ENCODE measurements at places on chromosomes 1 and 21.

- DNase-seq, result no peak
These were observed 106.0 kb downstream of the ADAMTS1 start for GRCh38 chr21:26739189-26739588.

- DNase-seq, result peak; percentile 80
These were observed 216.0 kb downstream of the DYRK1A start for GRCh38 chr21:37582590-37582989.

DNA sequence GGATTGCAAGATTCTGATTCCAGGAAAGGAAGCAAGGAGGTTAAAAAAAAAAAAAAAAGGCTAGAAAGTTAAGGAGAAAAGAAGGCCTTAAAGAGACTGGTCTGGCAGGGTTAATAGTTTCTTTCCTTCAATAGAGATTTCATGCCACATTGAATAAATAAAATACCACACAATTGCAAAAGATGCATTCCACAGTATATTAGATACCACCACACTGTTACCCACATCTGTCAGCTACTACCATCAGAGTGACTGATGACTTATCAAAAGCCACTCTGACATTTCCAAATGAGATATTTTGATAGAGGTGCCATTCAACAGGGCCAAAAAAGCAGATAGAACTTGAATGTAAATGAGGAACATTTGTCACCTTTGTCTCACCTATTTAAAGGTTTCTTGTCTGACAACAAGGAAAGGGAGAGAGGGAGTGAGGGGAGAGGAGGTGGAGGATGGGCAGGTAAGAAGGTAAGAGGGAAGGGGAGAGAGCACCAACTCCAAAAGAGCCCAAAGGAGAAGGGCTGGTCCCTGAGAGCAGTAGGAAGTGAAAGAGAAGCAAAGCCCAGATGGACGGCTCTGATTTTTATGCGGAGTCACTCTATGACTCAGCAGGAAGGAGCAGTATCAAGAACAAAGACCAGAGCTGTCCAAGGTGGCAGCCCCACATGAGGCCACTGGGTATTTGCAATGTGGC is 38.3 kb downstream of the LRRN2 start:
- peak; percentile 71 for DNase-seq

DNA sequence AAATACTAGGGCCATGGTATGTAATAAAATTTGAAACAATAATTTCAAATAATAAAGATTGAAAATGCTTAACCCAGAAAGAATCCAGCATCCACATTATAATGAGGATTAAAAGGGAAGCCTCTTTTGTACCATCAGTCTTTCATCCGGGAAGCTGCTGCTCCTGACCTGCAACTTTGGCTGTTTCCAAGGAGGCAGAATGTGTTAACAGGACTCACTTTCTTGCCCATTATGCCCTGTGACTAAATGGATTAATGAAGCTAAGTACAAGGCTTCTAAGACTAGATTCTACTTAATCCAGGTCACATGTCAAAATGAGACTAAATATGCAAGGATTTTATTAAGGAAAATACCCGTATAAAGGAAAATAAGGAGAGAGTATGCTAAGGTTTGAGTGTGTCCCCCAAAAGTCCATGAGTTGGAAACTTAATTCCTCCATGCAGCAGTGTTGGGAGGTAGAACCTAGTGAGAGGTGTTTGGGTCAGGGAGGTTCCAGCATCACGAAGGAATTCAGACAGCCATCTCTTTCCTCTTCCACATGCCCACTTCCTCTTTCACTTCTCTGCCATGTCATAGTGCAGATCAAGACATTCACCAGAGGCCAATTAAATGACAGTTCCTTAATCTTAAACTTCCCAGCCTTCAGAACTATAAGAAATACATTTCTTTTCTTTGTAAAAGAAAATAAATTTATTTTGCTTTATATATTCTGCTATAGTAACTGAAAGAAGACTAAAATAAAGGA is 27.7 kb downstream of the FMO2 start:
- no peak for DNase-seq

GRCh38 chr1:20723159-20723536 is 5.3 kb upstream of the KIF17 start:
- no peak for DNase-seq

GRCh38 chr1:117809764-117810163 is 119.7 kb downstream of the GDAP2 start:
- DNase-seq, result no peak

- no peak for DNase-seq
These were observed 15.6 kb downstream of the B3GALT5 start for GRCh38 chr21:39628385-39628784.

GRCh38 chr1:236011641-236012040 is 53.2 kb downstream of the NID1 start:
- no peak for DNase-seq

DNA sequence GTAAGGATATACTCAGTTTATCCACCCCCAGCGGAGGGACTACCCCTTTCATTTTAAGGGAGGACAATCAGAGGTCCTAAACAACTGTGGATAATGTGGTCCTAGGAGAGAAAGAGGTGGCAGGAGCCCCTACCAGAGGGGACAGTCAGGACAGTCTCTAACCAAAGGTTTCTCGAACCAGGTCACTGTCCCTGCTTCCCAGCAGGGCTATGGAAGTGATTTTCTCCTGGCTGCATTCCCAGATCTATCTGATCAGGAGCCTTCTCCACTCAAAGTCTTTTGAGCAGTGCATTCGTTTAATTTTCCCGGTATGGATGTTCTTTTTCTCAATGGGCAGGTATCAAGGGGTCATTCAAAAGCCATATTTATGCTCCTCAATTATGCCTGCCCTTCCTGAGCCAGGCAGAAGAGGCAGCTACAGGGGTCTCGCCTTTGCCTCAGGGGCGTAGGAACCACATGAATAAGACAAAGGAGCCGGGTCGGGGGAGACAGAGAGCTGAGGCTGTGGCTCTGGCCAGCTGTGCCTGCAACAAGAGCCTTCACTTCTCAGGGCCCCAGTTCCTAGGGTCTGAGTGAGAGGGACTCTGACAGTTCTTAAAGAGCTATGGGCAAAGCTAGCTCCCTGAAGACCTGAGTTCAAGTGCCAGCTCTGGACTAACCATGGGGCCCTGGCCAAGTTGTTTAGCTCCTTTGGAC is 62.5 kb upstream of the DMRTB1 start:
- DNase-seq, result no peak

DNA sequence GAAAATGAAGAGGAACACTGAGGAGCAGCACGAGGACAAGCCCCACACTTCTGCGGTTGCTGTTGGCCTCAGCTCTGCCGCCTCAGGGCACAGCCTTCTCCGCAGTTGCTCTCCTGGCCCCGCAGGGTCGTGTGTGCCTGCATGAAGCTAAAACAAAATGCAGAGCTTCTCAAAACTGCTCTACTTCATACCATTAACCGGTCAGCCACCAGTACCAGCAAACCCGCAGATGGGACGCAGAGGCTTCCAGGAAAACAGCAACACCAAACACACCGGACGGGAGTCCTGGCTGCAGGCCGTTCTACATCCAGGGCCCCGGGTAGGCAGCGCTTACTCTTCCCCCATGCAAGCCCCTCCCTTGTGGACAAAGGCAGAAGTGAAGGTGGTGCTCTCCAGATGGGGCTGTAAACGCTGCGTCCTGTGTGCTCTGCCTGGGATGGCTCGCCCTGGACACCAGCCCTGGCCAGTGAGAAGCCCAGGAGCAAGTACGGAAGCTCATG is 7.1 kb upstream of the C1orf159 start:
- DNase-seq, result no peak

All from lung microvascular endothelial cell (primary cell).